ENCODE measurements at places on chromosomes 5 and 9. TPM values are rescaled to one million over a fixed set of nuclear protein-coding genes. Genes with fewer than 3 reads are reported as not detected.

The UBE2QL1 gene
- 0.60 TPM for total RNA-seq

The ADAMTS6 gene
- total RNA-seq: 5.7 TPM

The DOK3 gene
- 7.8 TPM for total RNA-seq

The PCDHA8 gene
- 2.0 TPM for total RNA-seq

The CLIC3 gene
- total RNA-seq: 120 TPM

The CRHBP gene
- total RNA-seq: not detected

The CYLC2 gene
- total RNA-seq: not detected

The SKIC3 gene
- total RNA-seq: 52.8 TPM

The PCDHA1 gene
- total RNA-seq: not detected

The DOCK2 gene
- total RNA-seq: 14.9 TPM

The ANKRD55 gene
- not detected for total RNA-seq

The RAB14 gene
- total RNA-seq: 36.3 TPM

The FANCG gene
- total RNA-seq: 17.7 TPM

The PCDHGC5 gene
- 3.6 TPM for total RNA-seq

The FOXD4 gene
- total RNA-seq: not detected

The SLC45A2 gene
- total RNA-seq: not detected

The ZFP37 gene
- total RNA-seq: 3.1 TPM

The ZBTB5 gene
- total RNA-seq: 13.1 TPM

The KIAA0825 gene
- 11.8 TPM for total RNA-seq

The PRR7 gene
- 11.2 TPM for total RNA-seq

The LCN10 gene
- 47.5 TPM for total RNA-seq

The PCDHB4 gene
- total RNA-seq: 7.3 TPM

The ZCCHC10 gene
- 8.2 TPM for total RNA-seq

The PCDHGA4 gene
- total RNA-seq: 6.7 TPM

The TCF7 gene
- 2.5 TPM for total RNA-seq

The SPATA31A3 gene
- total RNA-seq: not detected

The NR6A1 gene
- 3.3 TPM for total RNA-seq

The GNA14 gene
- total RNA-seq: 1.5 TPM

The BTNL9 gene
- 54.9 TPM for total RNA-seq

The DDX4 gene
- total RNA-seq: not detected

The ADAMTS12 gene
- total RNA-seq: 10.1 TPM

The SHC3 gene
- total RNA-seq: 3.9 TPM

The NUTM2F gene
- not detected for total RNA-seq

The AK8 gene
- 4.3 TPM for total RNA-seq

The CXCL14 gene
- total RNA-seq: 171 TPM

The SELENOP gene
- 965 TPM for total RNA-seq

The GPX3 gene
- 5,426 TPM for total RNA-seq

The PCDHB8 gene
- total RNA-seq: 3.5 TPM

The ENHO gene
- total RNA-seq: 13.9 TPM

The EQTN gene
- total RNA-seq: not detected

The GCNT4 gene
- total RNA-seq: 0.98 TPM

The SLCO4C1 gene
- not detected for total RNA-seq

The INSL6 gene
- not detected for total RNA-seq

The SDHA gene
- 83.7 TPM for total RNA-seq

The IFNA2 gene
- total RNA-seq: not detected

The MVB12B gene
- total RNA-seq: 31.8 TPM

The ADAMTS13 gene
- 4.3 TPM for total RNA-seq

The PCDHB7 gene
- total RNA-seq: 4.4 TPM

The SOWAHA gene
- total RNA-seq: 1.2 TPM

The DAB2 gene
- total RNA-seq: 144 TPM

The MGAT4B gene
- total RNA-seq: 90.8 TPM

The C5 gene
- total RNA-seq: 18.9 TPM

The ZNF483 gene
- total RNA-seq: 12.0 TPM

The ADAMTS2 gene
- total RNA-seq: 23.2 TPM

The SLC25A48 gene
- total RNA-seq: 91.2 TPM

The LPAR1 gene
- total RNA-seq: 187 TPM
